ENCODE measurements at places on chromosomes 1 and 21.

DNA sequence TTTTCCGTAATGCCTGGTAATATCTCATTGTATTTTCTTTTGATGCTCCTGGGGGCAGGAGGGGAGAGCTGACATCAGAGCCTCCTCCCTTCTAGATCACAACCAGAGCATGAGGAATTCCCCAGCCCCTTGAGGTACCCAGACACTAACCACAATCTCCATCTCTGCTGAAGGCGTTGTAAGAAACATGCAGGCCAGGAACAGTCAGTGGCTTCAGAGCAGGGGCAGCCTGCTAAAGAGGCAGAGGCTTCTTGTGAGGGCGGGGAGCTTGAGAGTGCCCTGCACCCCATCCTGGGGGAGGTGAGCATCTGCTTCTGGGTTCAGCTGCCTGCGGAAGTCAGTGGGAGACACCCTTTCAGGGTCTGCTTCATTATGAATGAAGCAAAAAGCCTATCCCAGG, 19.0 kb downstream of the MAPKAPK2 start:
- peak; percentile 21 for DNase-seq

- no peak for DNase-seq
Observed at GRCh38 chr21:26169611-26170470, 729 bp downstream of the APP start.

- no peak for DNase-seq
Observed at GRCh38 chr1:197915260-197915861, 1.8 kb upstream of the LHX9 start.

- DNase-seq: no peak
Observed at GRCh38 chr1:70892930-70893329, 154.7 kb downstream of the PTGER3 start.

DNA sequence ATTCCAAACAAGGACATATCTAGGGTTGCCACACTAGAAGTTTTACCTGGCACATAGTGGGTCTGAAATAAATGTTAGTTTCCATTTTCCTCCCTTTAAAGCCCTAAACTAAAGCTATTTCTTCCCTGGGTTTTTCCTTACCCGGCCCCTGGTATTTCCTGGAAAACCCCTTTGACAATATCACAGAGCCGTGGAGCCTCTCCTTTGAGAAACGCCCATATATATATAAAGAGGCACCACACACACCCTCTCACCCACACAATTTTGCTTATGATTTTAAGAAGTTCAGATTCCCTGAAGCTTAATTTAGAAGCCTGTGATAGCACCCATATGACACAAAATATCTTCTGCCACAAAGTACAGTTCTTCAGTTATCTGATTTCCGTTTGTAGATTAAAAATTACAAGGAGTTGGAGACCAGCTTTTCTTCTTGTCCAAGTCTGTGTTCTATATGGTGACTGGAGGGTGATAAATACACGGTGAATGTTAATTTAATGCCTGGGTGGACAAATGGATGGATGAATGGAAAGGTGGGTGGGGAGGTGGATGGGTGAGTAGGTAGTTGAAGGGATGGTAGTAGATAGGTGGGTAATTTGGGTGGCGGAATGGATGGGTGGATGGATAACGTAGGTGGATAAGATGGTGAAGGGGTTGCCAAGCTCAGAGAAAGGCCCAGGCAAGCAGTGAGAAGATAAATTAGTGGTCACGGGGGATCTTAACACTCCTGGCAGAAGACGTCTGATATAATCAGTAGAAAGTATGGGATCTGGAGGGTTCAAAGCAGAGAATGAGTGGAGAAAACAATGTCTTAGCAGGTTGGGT, 154.4 kb upstream of the FGGY start:
- no peak for DNase-seq
